ENCODE measurements at places on chromosomes 11 and 22. TPM values are rescaled to one million over a fixed set of nuclear protein-coding genes. Genes with fewer than 3 reads are reported as not detected.
A peak's percentile ranks its signal among the peaks of the same experiment; 100 is the strongest.

DNA sequence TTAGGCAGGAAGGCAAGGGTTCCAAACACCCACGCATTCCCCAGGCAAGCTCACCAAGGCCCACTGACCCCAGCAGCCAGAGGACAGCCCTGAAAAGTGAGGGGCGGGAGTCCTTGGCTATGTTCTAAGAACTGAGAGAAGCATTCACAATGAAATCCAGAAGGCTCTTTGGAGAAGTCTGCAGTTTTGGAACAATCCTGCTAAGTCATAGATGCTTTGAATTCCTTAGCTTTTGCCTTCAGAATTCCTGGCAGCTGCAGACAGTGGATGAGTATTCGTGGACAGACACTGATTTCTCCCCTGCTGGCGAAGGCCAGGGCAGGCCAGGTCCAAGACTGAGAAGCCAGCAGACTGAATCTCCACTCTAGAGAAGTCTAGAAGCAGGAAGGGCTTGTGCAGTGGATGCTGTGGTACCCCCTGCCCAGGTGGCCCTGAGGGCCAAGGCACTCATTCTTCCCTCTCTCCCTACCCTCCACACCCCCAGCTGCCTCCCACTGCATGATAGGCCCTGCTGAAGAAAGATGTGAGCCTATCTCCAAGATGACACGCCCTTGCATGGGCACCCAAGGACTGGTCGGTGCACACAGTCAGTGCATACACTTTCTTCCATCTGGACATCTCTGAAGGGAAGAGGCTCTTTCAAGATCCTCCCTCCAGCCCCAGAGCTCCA is 133.2 kb upstream of the TEAD1 start:
- no peaks in the 10 kb centered on the region for H3K36me3 ChIP-seq
- H3K27ac ChIP-seq = no peak overlapping the region
- no peaks in the 10 kb centered on the region for H3K4me1 ChIP-seq
- H3K27me3 ChIP-seq = no peaks in the 10 kb centered on the region
- no peak for DNase-seq

DNA sequence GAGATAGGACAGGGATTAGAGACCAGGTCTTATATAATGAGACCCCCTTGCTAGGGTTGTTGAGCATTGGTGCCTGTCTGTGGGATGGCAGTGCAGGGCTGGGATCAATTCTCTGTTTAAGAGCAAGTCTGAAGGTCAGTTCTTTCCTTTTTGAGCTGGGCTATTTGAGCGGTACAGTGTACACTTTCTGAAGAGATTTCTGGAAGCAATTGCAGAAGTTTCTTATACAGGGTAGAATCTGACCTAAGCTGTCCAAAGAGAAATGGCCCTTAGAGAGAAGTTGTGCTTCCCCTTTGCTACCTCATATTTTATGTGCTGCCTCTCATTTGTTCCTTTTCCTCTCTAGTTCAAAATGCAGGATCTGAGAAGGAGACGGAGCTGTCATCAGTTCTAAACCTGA is 35.8 kb downstream of the CSTPP1 start:
- DNase-seq = no peak
- H3K4me3 ChIP-seq = no peak overlapping the region
- no peak overlapping the region for H3K27ac ChIP-seq

GRCh38 chr11:14378171-14378570 is 19.2 kb upstream of the RRAS2 start:
- H3K27ac ChIP-seq = no peak overlapping the region
- H3K27me3 ChIP-seq = no peaks in the 10 kb centered on the region
- H3K4me3 ChIP-seq = no peak overlapping the region

GRCh38 chr11:121298774-121299173 is 6.2 kb downstream of the SC5D start:
- no peak overlapping the region for H3K4me3 ChIP-seq
- H3K27ac ChIP-seq = no peak overlapping the region
- H3K36me3 ChIP-seq = no peaks in the 10 kb centered on the region
- H3K27me3 ChIP-seq = no peaks in the 10 kb centered on the region

GRCh38 chr11:35282221-35282882 is 137.0 kb downstream of the SLC1A2 start:
- no peak overlapping the region for H3K27ac ChIP-seq
- H3K27me3 ChIP-seq = no peaks in the 10 kb centered on the region
- H3K36me3 ChIP-seq = peaks cover 3% of the 10 kb centered on the region
- H3K4me1 ChIP-seq = no peaks in the 10 kb centered on the region
- no peak overlapping the region for H3K4me3 ChIP-seq
- DNase-seq = no peak

DNA sequence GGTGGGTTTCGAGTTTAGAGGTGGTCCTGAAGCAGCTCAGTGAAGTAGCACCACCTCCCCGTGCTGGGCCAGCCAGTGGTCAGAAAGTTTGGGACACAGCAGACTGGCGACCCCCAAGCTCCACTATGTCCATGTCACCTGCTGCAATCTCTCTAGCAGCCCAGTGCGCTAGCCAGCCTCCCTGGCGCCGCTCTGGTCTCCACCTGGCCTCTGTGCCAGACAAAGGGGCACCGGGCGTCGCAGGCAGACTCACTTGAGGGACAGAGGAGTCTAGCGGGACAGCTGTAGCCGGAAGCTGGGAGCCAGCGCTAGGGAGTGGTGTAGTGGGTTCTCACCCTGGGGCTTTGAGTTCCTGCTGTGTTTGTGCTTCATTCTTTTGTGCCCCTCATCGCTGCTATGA is 25.5 kb downstream of the MYBPC3 start:
- DNase-seq = peak; percentile 27
- H3K27ac ChIP-seq = no peak overlapping the region
- H3K4me1 ChIP-seq = no peaks in the 10 kb centered on the region
- peaks cover 16% of the 10 kb centered on the region for H3K36me3 ChIP-seq

DNA sequence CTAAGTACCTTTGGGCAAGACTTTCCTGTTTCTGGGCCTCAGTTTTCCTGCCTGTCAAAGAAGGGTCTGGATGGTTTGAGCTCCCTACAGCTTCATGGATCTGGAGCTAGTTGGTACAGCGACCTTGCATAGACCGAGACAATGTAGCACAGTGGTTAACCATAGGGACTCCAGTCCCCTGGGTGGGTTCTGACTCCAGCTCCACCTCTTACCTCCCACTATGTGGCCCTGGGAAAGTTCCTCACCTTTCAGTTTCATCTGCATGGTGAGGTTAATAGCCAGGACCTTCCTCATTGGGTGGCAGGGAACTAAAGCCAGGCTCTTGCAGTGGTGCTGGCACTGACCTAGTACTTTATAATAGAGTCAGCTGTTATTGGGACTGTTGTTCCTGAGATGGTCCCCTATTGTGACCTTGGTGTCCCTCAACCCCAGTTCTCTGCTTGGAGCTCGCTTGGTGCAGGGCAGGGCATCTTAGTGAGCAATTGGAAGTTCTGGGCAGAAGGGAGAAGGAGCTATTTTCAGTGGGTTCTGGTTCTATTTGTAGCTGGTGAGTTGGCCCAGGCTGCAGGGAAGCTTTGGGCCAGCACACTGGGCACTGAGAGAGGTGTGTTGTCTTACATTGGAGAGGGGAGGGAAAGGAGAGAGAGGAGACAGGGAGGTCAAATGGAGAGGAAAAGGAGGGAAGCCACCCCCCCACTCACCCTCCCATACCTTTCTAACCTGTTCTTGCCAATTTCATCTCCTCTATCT is 10.7 kb upstream of the MTMR3 start:
- no peak overlapping the region for H3K27ac ChIP-seq
- H3K4me3 ChIP-seq = no peak overlapping the region
- no peaks in the 10 kb centered on the region for H3K36me3 ChIP-seq
- no peaks in the 10 kb centered on the region for H3K4me1 ChIP-seq
- no peaks in the 10 kb centered on the region for H3K27me3 ChIP-seq

DNA sequence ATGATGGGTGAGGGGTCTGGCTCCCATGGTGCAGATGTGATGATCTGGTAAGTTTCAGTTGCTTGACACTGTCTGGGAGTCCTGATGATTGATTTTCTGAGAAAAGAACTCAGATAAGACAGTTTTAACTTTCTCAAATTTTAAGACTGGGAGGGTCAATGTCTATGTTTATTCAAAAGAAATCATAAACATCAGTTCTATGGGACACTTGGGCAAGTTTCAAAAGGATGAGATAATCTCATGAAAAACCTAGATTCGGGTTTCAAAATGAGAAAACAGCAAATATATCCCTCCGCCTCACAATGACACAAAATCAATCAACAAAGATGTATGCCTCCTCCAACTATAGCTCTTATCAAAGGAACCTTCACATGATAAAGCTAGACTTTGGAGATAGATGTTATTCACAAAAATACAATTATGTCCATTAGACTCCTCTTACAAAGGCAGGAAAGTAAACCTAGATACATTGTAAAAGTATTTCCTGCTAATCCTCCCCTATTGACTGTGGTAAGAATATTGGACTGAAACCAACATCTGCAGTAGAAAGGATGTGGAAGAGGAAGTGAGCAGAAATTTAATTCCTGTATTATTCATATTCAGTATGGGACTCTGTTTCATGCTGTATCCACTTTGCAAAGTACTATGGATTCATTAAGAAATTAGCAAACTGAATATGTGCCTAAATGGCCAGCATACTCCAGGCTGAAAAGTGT is 21.6 kb downstream of the SVIP start:
- no peak overlapping the region for H3K4me3 ChIP-seq
- peaks cover 13% of the 10 kb centered on the region for H3K4me1 ChIP-seq
- no peak for DNase-seq
- H3K27me3 ChIP-seq = no peaks in the 10 kb centered on the region

GRCh38 chr22:44525941-44526778 is 28.1 kb upstream of the RTL6 start:
- no peak for DNase-seq
- H3K4me1 ChIP-seq = no peaks in the 10 kb centered on the region
- no peak overlapping the region for H3K4me3 ChIP-seq
- H3K27ac ChIP-seq = no peak overlapping the region
- H3K36me3 ChIP-seq = no peaks in the 10 kb centered on the region
- H3K27me3 ChIP-seq = no peaks in the 10 kb centered on the region

DNA sequence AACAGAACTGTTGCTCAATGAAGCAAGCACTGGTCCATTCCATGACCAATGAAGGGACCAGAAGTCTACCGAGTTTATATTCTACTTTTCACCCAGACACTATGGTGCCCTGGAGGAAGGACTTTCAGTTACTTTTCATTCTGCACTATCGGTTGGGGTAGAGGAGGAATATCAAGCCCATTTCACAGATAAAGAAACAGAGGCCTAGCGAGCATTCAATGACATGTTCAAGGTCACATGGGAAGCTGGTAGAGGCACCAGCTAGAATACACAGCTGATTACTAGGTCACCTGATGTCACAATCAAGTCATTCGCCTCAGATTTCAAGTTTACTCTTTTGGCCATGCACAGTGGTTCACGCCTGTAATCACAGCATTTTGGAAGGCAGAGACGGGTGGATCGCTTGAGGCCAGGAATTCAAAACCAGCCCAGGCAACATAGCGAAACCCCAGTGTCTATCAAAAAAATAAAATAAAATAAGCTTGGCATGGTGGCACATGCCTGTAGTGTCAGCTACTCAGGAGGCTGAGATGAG is 17.6 kb upstream of the PRG2 start:
- peaks cover 12% of the 10 kb centered on the region for H3K36me3 ChIP-seq
- no peak overlapping the region for H3K4me3 ChIP-seq
- H3K4me1 ChIP-seq = no peaks in the 10 kb centered on the region
- no peak for DNase-seq
- H3K27ac ChIP-seq = no peak overlapping the region
- no peaks in the 10 kb centered on the region for H3K27me3 ChIP-seq

GRCh38 chr11:36233204-36233603 is 56.0 kb downstream of the COMMD9 start:
- no peak overlapping the region for H3K27ac ChIP-seq
- no peaks in the 10 kb centered on the region for H3K36me3 ChIP-seq
- no peaks in the 10 kb centered on the region for H3K27me3 ChIP-seq
- H3K4me3 ChIP-seq = no peak overlapping the region
- no peaks in the 10 kb centered on the region for H3K4me1 ChIP-seq
- no peak for DNase-seq

DNA sequence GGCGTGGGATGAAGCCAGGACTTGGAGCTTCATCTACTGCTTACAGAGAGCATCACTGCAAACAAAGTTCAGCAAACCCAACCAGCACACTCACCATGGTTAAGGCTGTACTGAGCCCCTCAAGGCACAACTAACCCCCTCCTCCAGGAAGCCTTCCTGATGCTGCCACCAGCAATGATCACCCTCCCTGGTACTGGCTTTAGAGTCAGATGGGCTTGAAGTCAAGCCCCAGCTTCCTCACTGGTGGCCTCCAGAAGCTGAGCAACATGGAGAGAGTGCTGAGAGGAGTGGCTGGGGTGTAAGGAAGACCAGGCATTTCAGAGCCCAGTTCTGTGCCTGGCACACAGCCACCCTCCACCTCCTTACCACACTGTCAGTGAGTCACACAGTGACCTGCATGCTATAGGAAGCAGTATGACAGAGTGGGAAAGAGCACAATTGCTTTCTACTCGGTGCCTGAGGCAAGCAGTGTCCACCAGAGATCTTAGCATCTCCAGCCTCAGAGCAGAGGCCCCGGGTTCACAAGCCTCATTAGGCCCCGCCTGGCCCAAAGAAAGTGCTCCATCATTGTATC is 24.7 kb upstream of the BAIAP2L2 start:
- no peak overlapping the region for H3K27ac ChIP-seq
- H3K36me3 ChIP-seq = peaks cover 6% of the 10 kb centered on the region
- no peak overlapping the region for H3K4me3 ChIP-seq
- H3K27me3 ChIP-seq = no peaks in the 10 kb centered on the region

- DNase-seq = no peak
- H3K27ac ChIP-seq = no peak overlapping the region
- no peaks in the 10 kb centered on the region for H3K4me1 ChIP-seq
- no peak overlapping the region for H3K4me3 ChIP-seq
These were observed 208.0 kb downstream of the C11orf91 start for GRCh38 chr11:33492596-33492995.

DNA sequence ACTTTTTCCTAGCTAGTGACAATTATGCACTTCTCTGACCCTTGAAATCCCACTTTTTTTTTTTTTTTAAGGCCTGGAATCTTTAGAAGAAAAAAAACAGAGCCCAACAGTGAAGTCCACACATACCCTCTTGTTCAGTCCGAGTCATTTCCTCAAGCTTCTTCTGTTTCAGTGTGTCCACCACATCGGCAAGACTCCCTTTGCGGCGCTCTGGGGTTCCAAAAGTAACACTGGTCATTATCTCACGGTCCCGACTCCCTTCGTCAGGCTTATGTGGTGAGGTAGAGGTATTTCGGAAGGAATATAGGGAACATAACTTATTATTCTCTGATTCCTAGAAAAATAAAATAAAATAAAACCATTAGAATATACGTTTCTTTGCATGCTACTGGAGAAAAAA is 38.0 kb downstream of the SOX6 start:
- H3K36me3 ChIP-seq = no peaks in the 10 kb centered on the region
- no peak overlapping the region for H3K27ac ChIP-seq
- no peak overlapping the region for H3K4me3 ChIP-seq
- H3K4me1 ChIP-seq = no peaks in the 10 kb centered on the region

- no peaks in the 10 kb centered on the region for H3K36me3 ChIP-seq
- DNase-seq = no peak
- H3K27me3 ChIP-seq = no peaks in the 10 kb centered on the region
- H3K4me1 ChIP-seq = no peaks in the 10 kb centered on the region
- no peak overlapping the region for H3K27ac ChIP-seq
These were observed 54.5 kb upstream of the BMAL1 start for GRCh38 chr11:13223112-13223511.

GRCh38 chr11:26951809-26952515 is 42.0 kb upstream of the FIBIN start:
- no peak for DNase-seq

GRCh38 chr11:94910779-94911178 is 62.6 kb downstream of the CWC15 start:
- no peak overlapping the region for H3K4me3 ChIP-seq
- no peaks in the 10 kb centered on the region for H3K27me3 ChIP-seq
- H3K36me3 ChIP-seq = no peaks in the 10 kb centered on the region
- H3K27ac ChIP-seq = no peak overlapping the region
- no peak for DNase-seq

Gene KCNC1
- total RNA-seq = not detected

Gene RAG2
- total RNA-seq = 2.0 TPM

Gene TMEM191C
- 1.8 TPM for total RNA-seq

Gene UBQLNL
- total RNA-seq = 0.05 TPM

Gene C11orf91
- not detected for total RNA-seq

Gene CBLIF
- total RNA-seq = not detected

Gene OR4C11
- total RNA-seq = not detected

Gene SERPIND1
- 176 TPM for total RNA-seq

Gene EHD1
- total RNA-seq = 27.3 TPM

All from liver (tissue), 10 donors.